ENCODE measurements at places on chromosomes 13 and 19.

DNA sequence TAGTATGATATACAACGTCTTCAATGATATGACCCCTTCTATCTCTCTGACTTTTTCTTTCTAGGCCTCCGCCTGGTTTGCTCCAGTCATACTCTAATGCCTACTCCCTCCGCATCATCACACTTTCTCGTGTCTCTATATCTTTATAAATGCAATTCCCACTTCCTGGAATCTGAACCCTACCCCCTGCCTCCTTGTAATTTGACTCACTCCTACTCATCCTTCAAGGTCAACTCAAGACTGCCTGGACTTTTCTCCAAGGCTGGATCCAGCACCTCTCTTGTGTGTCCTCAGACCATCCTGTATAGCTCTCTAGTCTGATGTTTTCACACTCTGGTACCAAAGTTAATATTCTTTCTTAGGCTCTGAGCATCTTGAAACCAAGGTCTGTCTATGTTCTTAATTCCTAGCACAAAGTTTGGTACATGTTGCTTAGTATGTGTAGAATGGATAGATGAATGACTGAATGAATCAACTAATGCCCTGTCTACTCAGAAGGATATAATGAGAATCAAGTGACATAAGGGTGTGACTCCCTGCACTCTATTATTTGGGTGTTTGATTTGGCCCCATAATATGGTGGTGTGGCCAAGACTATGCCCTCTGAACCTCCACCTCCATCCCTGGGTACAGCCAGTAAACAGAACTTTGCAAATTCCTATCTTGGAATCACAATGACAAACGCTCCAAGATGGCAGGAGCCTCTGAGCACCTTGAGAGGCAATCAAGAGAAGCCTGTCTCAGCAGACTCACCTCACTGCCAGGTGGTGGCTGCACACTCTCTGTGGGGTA, 74.3 kb upstream of the SERP2 start:
- DNase-seq = no peak

- no peak for DNase-seq
Observed at GRCh38 chr13:71067165-71067815, 799.7 kb downstream of the DACH1 start.

DNA sequence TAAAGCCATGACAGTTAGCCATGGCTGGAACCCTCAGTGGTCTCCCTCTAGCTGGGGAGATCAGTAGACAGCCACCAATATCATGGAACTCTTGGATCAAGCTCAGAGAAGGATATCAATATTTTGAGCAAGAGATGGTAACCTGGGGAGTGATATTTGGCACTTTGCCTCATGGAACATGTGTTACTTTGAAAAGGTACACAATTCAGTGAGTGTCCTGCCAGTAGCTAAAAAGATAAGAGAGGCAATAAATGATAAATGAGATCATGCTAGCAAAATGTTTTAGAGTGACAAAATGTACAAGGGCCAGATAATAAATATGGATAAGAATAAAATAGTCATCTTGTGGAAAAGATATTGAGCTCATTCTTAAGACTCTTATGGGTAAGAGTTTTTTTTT, 1618.7 kb downstream of the OLFM4 start:
- no peak for DNase-seq

- DNase-seq = no peak
Observed at GRCh38 chr13:100733261-100733660, 58.7 kb upstream of the TMTC4 start.

- no peak for DNase-seq
Observed at GRCh38 chr19:40717880-40718773, 1.2 kb downstream of the ITPKC start.

DNA sequence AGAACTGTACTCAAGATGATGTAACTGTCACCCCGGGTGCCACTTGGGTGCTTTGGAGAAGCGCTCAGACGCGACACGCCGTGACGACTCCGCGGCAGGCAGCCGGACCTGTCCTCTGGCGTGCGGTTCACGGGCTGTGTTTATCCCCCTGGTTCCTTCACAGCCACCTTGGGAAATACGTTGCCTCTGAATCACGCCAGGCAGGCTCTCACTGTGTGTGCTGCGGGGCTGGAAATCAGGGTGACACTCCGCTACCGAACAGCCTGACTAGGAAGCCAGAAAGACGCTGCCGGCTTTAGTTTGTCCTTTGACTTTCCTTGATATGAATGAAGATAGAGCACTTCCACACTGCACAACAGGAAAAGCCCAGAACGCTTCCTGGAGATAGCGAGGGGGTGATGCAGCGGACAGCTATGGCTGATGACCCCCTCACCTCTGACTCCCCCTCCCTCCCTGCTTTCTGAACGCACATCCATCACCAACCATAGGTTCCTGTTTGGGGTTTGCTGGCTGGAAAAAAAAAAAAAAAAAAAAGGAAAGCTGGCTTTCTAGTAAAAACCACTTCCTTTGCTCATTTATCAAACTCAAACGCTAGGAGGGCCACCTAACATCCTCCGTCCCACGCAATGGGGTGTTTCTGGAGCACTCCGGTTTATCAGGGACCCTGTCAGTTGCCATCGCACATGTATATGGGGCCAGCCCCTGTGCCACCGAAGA, 3.7 kb upstream of the GP6 start:
- DNase-seq = no peak

DNA sequence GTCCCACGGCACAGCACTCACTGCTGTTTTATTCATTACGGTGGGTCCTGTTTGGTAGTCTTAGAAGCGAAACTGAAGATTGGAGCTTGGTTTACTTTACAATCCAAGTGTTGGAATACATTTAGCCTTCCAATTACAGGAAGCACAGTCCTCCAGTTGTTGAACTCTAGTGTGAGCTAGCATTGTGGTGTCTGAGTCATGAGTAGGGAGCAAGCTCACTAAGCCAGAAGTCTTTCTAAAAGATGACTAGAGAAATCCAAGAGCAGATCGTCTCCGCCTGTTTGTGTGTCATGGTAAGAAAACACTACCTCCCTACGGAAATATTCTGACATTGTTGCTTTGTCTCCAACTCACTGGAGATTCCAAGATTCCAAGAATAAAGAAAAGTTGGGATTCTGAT, 10.1 kb upstream of the SHISA2 start:
- DNase-seq = no peak

DNA sequence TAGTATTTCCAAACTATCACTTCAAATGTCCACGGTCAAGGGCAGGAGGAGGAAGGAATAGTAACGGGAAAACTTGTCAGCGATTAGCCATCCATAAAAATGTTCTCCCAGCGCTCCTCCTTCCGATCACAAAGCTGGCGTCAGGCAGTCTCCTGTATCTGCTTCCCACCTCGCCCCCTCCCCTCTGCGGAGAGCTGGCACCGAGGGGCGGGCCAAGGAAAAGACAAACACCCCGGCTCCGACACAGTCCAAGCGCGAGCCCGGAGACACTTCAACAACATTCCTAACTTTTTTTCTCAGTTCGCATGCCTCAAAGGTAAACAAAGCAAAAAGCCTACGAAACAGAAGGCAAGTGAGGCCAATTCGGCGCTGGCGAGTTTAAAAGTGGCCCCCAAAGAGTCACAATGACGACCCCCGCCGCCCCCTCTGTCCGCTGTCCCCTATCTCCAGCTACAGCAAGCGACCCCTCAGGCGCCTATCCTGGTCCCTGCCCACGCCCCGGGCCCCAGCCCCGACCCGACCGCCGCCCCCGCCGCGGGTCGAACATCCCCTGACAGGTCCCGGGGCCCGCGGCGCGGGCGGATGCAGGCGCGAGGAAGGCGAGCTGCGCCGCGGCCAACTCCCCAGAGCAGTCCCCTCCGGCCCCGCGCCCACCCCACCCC, 736 bp downstream of the SMAD9 start:
- DNase-seq = no peak

DNA sequence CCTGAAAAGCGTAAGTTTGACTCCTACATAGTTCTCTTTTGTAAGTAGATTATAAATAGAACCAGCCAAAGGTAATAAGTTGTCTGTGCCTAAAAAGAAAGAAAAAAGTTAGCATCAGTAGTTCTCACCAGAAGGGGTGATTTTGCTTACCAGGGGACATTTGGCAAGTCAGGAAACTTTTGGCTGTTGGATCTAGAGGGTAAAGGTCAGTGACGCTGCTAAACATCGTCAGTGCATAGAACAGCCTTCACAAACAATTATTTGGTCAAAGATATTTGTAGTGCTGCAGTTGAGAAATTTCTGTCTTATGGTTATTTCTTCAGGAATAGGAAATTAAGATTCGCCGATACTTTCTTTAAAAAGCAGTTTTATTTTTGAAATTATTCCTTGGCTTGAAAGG, 2.0 kb downstream of the USPL1 start:
- DNase-seq = no peak

GRCh38 chr19:39257227-39257626, 8.6 kb upstream of the IFNL4 start:
- DNase-seq = no peak

GRCh38 chr13:100634696-100635095, 39.9 kb downstream of the TMTC4 start:
- DNase-seq = no peak

DNA sequence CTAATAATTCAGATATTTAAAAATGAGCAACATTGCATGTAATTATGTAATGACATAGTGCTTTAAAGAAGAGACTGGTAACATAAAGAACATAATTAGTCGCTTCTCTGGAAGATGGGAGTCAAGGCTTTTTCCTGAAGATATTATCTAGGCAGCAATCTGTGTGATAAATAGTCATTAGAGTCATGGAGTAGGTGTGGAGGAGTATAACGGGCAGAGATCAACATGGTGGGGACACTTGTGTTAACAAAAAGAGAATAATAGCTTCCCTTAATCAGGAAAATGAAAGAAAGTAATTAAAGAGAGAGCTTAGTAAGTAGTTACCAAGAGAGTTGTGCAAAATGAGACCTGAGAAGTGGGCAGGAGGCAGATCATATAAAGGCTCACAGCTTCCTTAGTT, 1417.1 kb upstream of the ATXN8OS start:
- no peak for DNase-seq

DNA sequence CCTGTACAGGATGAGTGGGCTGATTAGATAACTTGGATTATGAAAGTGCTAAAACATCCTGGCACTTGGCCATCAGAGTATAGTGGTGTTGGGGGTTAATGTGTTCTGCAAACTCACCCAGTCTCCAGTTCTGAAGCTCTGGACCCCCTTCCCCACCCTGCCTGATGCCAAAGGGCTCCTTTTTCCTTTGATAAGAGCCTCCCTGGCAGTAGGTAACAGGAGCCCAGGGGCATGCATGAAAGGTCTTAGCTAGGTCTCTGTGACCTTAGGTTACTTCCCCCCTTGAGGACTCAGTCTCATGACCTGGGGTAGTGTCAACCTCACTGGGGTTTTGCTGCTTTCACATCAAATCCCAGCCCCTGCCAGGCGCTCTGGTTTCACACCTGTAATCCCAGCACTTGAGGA, 2.5 kb downstream of the RPS28 start:
- DNase-seq = no peak
